ENCODE measurements at places on chromosomes 6 and 20.

DNA sequence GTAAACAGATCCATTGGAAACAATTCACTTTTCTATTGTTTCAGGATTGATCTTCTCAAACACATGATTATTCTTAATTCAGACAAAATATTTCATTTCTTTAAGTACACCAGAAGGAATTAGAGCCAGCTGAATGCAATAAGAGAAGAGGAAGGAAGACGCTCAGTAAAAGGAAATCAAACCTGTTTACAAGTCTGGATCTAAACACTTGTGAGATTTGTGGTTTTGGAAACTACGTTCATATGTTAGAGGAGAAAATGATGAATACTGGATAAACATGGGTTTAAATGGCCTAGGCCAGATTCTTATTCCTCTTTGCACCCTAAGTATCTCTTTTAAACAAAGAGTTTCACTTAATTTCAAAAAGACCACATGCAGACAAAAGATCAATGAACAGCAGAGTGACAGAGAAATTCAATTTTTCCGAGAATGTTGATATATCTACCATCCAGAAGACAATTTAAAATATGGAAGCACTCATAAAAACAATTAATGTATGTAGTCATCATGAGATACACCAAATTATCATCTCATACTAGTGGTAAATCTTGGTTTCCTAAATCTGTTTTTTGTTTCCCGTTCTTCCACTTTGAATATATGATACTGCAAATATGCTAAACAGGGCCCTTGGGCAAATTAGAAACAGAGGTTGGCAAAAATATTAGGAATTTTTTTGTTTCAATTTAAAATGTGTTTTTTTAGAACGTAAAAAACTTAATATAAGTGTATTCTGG, 703.5 kb upstream of the CITED2 start:
- peak; percentile 6 for DNase-seq

DNA sequence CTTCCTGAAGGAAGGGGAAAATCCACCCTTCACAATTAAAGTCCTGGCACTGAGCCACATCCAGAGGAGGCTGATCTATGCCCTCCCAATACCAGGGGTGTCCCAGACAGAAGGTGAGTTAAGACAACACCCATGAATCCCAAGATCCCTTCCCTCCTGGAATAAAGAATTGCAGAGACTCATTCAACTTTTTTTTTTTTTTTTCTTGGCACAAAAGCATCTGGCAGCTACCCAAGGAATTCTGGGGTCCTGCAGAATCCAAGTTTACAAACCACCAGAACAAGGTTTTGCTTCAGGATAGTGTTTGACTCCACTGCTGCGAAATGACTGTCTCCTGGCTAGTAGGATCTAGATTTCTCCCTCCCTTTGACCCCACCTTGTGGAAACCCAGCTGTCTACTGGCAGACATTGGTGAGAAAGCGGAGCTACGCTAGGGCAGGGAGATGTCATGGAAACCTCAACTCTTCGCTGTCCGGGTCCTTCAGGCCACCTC, 37.4 kb downstream of the JAG1 start:
- peak; percentile 73 for DNase-seq

- DNase-seq, result no peak
Observed at GRCh38 chr6:4295058-4295782, 159.8 kb upstream of the ECI2 start.

DNA sequence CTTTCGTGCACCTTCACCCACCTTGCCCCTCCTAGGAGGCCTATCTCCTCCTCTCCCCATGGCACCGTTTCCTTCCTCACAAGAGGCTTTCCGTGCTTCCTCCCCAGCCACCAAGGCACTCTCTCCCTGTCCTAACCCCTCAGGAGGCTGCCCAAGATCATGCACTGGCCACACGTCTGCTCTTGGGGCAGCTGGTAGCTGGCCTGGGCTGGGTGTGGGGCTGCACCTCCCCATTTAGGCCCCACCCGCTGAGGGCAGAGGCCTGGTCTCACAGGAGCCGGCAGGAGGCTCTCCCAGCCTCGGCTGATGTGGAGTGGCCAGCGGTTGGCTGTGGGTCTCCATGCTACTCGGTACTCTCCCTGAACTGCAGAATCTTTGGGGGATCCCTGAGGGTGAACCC, 13.6 kb downstream of the NOL4L start:
- no peak for DNase-seq

- peak; percentile 40 for DNase-seq
Observed at GRCh38 chr20:49811825-49812506, 662 bp upstream of the SLC9A8 start.

Data from endothelial cell of umbilical vein (primary cell).